ENCODE measurements at places on chromosomes 4 and X. TPM values are rescaled to one million over a fixed set of nuclear protein-coding genes. Genes with fewer than 3 reads are reported as not detected.

Gene RHOXF1
- 0.44 TPM for total RNA-seq

DNA sequence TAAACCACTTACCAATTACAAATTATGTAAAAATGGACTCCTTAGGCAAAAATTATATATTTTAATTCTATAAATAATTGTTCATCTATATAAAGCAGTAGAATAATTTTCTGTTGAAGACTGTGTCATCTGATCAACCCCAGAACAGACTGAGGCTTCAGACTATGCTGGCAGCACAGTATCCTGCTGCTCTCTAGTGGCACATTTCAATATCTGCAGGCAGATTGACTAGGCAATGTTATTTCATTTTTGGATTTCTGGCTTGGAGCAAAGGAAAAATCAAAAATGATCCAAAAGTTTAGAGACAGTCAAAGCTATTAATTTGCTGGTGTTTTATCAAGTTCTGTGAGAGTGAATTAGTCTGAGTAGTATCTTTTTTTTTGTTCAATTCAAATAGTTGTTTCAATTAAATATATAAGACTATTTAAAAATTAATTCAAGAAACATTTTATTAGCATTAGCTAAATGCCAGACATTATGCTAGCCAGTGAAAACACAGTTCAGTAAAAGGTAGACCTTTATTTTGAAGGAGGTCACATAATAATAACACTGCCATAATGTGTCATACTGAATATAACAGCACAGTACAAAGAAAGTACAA lies 21.3 kb upstream of the SULT1E1 start:
- no peaks in the 10 kb centered on the region for H3K4me1 ChIP-seq
- DNase-seq, result peak; percentile 3
- no peaks in the 10 kb centered on the region for H3K36me3 ChIP-seq
- no peak overlapping the region for H3K27ac ChIP-seq
- H3K4me3 ChIP-seq, result no peak overlapping the region
- no peaks in the 10 kb centered on the region for H3K27me3 ChIP-seq

DNA sequence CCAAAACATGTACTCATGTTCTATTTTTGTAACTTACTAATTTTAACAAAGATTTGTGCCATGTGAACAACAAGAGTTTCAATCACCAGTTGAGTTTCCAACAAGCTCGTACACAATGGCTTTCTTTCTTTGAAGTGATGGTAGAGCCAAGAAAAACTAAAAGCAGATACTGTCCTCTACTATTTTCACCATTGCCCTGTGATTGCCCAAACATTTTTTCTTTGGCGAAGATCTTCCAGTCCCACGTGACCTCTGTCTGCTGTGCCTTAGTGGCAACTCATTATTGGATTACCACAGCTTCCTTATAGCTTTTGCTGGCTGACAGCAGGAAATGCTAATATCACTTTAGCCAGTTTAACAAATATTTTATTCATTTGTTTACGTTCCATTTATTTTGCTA lies 1147.1 kb downstream of the STIM2 start:
- H3K4me1 ChIP-seq, result no peaks in the 10 kb centered on the region
- H3K27ac ChIP-seq, result no peak overlapping the region
- no peak overlapping the region for H3K4me3 ChIP-seq

- H3K4me3 ChIP-seq, result no peak overlapping the region
- no peaks in the 10 kb centered on the region for H3K4me1 ChIP-seq
- no peaks in the 10 kb centered on the region for H3K36me3 ChIP-seq
- no peaks in the 10 kb centered on the region for H3K27me3 ChIP-seq
- H3K27ac ChIP-seq, result no peak overlapping the region
- DNase-seq, result no peak
Measured at GRCh38 chr4:133270021-133270570, 121.0 kb downstream of the PCDH10 start.

Gene FAM236C
- not detected for total RNA-seq

GRCh38 chr4:185031611-185032010 lies 13.3 kb downstream of the HELT start:
- H3K4me1 ChIP-seq, result no peaks in the 10 kb centered on the region
- H3K36me3 ChIP-seq, result no peaks in the 10 kb centered on the region
- DNase-seq, result no peak
- no peak overlapping the region for H3K4me3 ChIP-seq
- H3K27me3 ChIP-seq, result peaks cover 44% of the 10 kb centered on the region

GRCh38 chr4:61443813-61444510 lies 243.8 kb downstream of the ADGRL3 start:
- no peaks in the 10 kb centered on the region for H3K4me1 ChIP-seq
- no peaks in the 10 kb centered on the region for H3K36me3 ChIP-seq
- no peak for DNase-seq
- no peak overlapping the region for H3K4me3 ChIP-seq
- no peak overlapping the region for H3K27ac ChIP-seq

GRCh38 chr4:94500685-94501084 lies 48.9 kb downstream of the PDLIM5 start:
- H3K27ac ChIP-seq, result peak overlapping the region; percentile 76
- H3K36me3 ChIP-seq, result peaks cover 4% of the 10 kb centered on the region

DNA sequence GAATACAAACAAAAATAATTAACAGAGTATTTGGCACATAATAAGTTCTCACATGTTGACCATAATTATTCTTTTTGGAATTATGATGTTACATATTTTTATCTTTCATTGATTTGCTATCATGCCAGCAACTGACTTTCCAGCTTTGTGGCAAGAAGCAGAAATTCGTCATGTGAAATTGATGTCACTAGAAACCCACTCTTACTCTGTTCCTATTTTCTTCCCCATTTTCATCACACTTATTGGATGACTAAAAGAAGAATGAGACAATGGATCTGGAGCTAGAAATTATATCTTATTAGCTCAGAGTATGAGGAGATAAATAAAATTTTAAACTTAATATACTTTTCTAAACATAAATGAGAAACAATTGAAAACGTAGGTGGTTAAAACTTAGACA lies 31.9 kb downstream of the EGF start:
- no peak overlapping the region for H3K27ac ChIP-seq
- H3K4me1 ChIP-seq, result no peaks in the 10 kb centered on the region
- H3K36me3 ChIP-seq, result no peaks in the 10 kb centered on the region
- no peak for DNase-seq

GRCh38 chr4:84855774-84856173 lies 110.7 kb downstream of the WDFY3 start:
- H3K27ac ChIP-seq, result no peak overlapping the region
- H3K36me3 ChIP-seq, result no peaks in the 10 kb centered on the region
- H3K4me1 ChIP-seq, result peaks cover 14% of the 10 kb centered on the region
- no peak for DNase-seq

Gene TLR10
- 0.10 TPM for total RNA-seq

Gene IL3RA
- total RNA-seq, result 5.5 TPM

Gene FGFBP2
- 1.1 TPM for total RNA-seq

- H3K27ac ChIP-seq, result no peak overlapping the region
- no peak overlapping the region for H3K4me3 ChIP-seq
- no peak for DNase-seq
- H3K36me3 ChIP-seq, result no peaks in the 10 kb centered on the region
- H3K27me3 ChIP-seq, result no peaks in the 10 kb centered on the region
- no peaks in the 10 kb centered on the region for H3K4me1 ChIP-seq
Measured at GRCh38 chrX:37717708-37718107, 32.1 kb downstream of the XK start.

- no peaks in the 10 kb centered on the region for H3K36me3 ChIP-seq
- no peak overlapping the region for H3K27ac ChIP-seq
- H3K4me1 ChIP-seq, result peaks cover 7% of the 10 kb centered on the region
Measured at GRCh38 chr4:154625971-154626370, 13.5 kb upstream of the FGG start.

- no peaks in the 10 kb centered on the region for H3K27me3 ChIP-seq
- no peak overlapping the region for H3K27ac ChIP-seq
- peak; percentile 15 for DNase-seq
- H3K4me1 ChIP-seq, result no peaks in the 10 kb centered on the region
- H3K4me3 ChIP-seq, result no peak overlapping the region
Measured at GRCh38 chrX:109822861-109823260, 89.8 kb upstream of the ACSL4 start.

Gene FGF13
- 0.42 TPM for total RNA-seq

- H3K36me3 ChIP-seq, result no peaks in the 10 kb centered on the region
- no peak overlapping the region for H3K4me3 ChIP-seq
- no peak overlapping the region for H3K27ac ChIP-seq
- no peaks in the 10 kb centered on the region for H3K27me3 ChIP-seq
- H3K4me1 ChIP-seq, result no peaks in the 10 kb centered on the region
Measured at GRCh38 chrX:7444967-7445366, 297.0 kb upstream of the PUDP start.

GRCh38 chr4:41963105-41963504 lies 18.5 kb upstream of the DCAF4L1 start:
- DNase-seq, result no peak
- H3K4me1 ChIP-seq, result no peaks in the 10 kb centered on the region
- no peak overlapping the region for H3K27ac ChIP-seq
- H3K36me3 ChIP-seq, result no peaks in the 10 kb centered on the region

Gene STATH
- not detected for total RNA-seq

DNA sequence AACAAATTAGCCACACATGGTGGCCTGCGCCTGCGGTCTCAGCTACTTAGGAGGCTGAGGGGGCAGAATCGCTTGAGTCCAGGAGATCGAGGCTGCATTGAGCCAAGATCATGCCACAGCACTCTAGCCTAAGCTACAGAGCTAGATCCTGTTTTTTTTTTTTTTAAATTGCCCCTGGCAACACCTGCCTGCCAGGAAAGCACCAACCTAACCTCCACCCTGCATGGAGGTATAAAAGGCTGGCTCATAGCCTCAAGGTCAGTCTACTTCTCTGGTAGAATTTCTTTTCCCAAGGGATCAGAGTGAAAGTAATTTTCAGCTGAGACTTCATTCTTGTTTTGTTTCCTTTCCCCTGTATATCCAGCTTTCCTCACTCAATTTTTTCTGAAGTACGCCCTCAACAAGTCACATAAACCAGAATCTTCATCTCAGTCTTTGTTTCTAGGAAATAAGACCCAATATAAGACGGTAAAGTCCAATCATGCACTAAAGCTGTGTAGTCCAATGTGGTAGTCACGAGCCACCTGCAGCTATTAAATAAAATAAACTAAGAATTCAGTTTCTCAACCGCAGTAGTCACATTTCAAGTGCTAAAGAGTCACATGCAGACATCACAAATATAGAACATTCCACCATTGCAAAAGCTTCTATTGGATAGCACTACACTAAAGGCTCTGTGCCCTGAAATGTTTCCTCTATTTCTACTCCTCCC lies 113.3 kb downstream of the HPGD start:
- no peaks in the 10 kb centered on the region for H3K4me1 ChIP-seq
- H3K4me3 ChIP-seq, result no peak overlapping the region
- no peaks in the 10 kb centered on the region for H3K27me3 ChIP-seq
- no peaks in the 10 kb centered on the region for H3K36me3 ChIP-seq
- H3K27ac ChIP-seq, result no peak overlapping the region
- no peak for DNase-seq

DNA sequence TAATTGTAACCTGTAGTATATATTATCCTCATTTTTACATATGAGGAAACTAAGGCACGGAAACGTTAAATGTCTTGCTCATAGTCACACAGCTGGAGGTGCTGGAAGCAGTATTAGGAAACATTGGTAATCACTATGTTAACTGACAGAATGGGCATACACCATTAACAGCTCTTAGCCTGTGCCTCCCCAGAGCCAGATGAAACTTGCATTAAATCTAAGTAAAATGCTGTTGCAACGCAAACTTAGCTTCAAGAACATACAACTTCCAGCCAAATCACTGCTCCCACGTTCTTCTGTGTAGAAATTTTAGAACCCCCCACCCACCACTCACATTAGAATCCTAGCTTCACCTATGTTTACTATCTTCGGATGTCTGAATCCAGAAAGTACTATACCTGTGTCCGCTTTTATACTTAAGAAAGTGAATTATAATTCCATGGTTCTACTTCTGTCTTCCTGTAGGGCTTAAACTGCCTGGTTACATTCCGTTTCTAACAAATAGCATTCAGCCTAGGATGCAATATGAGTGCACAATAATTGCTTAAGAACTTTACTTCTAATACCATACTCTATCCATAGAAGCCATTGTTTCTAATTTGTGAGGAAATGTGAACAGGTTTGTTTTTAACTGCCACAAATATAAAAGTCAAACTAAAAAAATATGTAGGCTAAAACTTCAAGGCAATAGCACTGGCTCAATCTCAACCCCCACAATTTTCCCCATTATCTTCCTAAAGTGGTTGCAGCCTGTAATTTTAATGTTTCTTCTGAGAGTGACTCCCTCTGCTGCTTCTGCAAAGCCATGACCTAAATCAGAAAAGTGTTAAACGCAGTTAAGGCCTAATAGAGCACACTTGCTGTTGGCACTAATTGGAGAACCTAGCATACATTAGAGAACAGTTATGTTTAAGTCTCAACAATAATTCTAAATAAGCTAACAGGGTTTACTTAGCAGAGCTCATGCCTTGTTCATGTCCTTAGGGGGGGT lies 4.4 kb downstream of the UNC5C start:
- peaks cover 17% of the 10 kb centered on the region for H3K4me1 ChIP-seq
- peak overlapping the region; percentile 26 for H3K27ac ChIP-seq
- DNase-seq, result no peak
- H3K27me3 ChIP-seq, result no peaks in the 10 kb centered on the region

GRCh38 chr4:3269105-3269927 lies 20.4 kb downstream of the MSANTD1 start:
- H3K27ac ChIP-seq, result peak overlapping the region; percentile 35
- no peak for DNase-seq
- H3K36me3 ChIP-seq, result no peaks in the 10 kb centered on the region
- no peaks in the 10 kb centered on the region for H3K27me3 ChIP-seq
- no peaks in the 10 kb centered on the region for H3K4me1 ChIP-seq

DNA sequence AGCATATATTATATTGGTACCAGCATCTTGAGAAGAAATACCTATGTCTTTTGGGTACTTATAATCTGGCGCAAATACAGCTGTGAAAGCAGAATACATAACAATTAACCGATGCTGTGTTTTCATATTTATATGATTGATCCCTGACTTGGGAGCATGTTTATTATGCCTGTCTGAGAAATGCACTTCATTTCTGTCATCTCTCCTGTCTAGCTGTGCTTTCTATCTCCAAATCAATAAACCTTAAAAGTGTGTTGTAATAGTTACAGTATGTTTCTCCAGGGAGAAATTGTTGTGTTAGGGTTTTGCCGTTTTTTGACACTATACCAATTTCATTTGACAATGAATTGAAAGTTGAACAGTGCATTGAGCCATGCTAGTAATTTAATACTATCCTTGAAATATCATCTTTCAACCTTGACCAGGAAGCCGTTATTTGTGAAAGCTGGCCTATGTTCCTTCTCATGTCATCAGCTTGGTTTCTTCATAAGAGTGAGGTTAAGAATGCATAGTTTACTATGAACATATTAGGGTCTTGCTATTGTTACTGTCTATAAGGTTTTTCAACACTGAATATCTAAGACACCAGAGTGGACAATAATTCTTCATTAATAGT lies 206.2 kb upstream of the PCDH18 start:
- no peaks in the 10 kb centered on the region for H3K36me3 ChIP-seq
- no peaks in the 10 kb centered on the region for H3K4me1 ChIP-seq
- H3K27ac ChIP-seq, result no peak overlapping the region
- DNase-seq, result no peak
- no peak overlapping the region for H3K4me3 ChIP-seq
- no peaks in the 10 kb centered on the region for H3K27me3 ChIP-seq
